NCI-H2227 treated with DMSO at 0.1 percent for 48 hours (cell line): ENCODE measurements at places on chromosomes 13 and 19.

DNA sequence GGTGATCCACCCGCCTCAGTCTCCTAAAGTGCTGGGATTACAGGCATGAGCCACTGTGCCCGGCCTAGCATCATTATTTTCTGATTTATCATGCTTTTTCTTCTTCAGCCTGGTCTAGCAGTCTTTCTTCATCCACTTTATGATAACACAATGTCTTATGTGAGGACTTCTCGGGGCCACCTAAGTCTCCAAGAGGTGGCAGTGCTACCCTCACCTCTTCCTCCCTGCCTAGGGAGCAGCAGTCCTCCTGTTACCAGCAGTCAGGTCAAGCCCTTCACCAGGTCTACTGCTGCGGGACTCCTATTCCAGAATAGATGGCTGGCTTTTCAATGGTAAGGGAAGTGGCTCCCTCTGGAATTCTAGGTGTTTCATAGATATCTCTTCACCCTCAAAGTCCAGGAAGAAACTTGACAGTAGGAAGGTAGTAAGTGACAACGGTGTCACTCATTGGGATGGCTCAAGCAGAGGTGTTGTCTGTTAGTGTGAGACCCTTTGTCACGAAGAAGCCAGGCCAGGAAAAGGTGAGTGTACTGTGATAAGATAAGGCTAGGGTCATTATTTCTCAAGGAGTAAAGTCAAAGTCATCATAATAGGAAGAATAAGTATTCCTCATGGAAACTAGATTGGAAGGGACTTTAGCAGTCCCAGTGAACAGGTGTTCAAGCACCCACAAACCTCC, 164.0 kb downstream of the KLF5 start:
- DNase-seq, result no peak

DNA sequence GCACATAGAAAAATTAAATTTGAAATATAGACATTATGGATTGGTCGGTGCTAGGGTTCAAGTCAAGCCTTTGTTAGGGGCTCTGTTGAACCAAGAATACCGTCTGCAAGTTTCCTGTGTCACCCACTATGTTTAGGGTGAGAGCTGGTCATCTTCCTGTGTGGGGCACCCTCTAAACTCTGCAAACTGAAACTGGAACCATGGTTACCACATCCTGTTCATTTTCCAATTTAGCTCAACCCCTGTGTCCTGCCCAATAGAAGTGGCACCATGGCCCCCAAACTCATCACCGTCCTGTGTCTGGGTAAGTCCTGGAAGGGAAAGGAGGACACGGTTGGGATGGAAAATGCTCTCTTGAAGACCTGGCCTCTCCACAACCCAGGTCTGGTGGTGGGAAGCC, 29.9 kb downstream of the LAIR2 start:
- no peak for DNase-seq

- DNase-seq, result no peak
Observed at GRCh38 chr13:43348397-43348796, 325.0 kb downstream of the DNAJC15 start.

- DNase-seq, result no peak
Observed at GRCh38 chr13:90084684-90085290, 1262.7 kb upstream of the MIR17HG start.

- no peak for DNase-seq
Observed at GRCh38 chr13:73062468-73062867, 3.7 kb downstream of the KLF5 start.

GRCh38 chr19:49327878-49328544, 3.0 kb upstream of the SLC6A16 start:
- no peak for DNase-seq

DNA sequence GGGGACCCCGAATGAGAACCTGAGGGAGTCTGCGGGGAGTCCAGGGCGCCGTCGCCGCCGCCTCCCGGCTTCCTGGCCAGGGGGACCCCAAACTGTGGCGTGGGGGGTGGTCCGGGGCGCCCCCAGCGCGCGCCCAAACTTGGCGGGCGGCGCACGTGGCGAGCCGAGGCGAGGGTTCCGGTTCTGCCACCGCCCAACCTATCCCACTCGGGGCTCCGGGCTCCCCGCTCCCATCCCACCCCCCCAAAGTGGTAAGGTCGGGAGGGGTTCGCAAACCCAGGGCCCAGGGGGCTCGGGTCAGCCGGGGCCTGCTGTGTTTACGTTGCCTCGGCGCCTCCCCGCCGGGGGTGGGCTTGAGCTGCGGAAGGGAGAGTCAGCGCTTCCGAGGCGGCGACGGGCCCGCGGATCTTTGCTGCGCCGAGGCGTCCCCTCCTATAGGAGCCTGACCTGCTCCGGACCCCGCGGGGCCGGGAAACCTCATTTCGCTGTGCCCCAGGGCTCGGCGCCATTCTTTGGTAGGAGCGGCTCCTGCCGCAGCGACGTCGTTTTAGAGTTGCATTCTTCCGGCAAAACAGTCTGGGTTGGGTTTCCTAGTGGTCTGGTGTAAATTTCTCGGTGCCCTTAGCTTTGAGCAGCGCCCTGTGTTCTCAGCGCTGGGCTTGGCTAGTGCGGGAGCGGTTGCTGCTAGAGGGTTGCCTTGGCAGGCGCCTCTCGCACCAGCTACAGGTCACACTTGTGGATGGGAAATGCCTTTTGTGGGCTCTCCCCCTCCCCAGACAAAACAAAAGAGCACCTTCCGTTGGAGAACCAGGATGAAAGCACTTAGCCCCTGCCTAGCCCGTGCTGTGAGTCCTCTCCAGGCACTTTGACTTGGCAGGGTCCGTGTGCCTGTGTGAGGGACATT, 1.2 kb downstream of the DAZAP1 start:
- DNase-seq, result no peak

- no peak for DNase-seq
Observed at GRCh38 chr13:75932636-75933035, 296.5 kb downstream of the LMO7 start.

- no peak for DNase-seq
Observed at GRCh38 chr19:11069561-11069960, 19.7 kb upstream of the LDLR start.

DNA sequence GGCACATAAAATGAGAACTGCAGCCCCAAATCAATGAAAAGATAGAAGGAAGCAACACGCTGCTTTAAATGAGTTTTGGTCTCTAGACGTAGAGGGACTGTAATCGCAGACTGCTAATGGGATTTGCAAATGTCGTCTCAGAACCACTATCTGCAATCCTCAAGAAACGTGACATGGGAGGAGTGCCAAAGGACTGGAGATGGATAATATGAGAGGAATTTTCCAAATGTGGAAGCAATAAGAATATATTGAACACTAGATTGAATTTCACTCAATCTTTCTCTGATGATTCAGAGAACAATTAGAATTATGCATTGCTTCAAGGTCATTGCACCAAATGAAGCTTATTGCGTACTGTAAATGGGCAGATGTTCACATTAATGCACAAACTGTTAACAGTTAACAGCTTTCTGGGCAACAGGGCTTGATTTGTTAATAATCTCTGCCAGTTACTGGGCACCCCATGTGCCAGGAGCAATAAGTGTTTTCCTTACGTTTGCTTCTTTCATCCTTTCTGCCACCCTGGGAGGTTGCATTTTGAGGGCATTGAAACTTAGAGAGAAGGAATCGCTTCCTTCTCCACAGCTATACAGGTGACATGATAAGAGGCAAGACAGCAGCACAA, 62.8 kb upstream of the WASF3 start:
- DNase-seq, result no peak

- peak; percentile 50 for DNase-seq
Observed at GRCh38 chr13:35630551-35631275, 154.2 kb upstream of the MAB21L1 start.

DNA sequence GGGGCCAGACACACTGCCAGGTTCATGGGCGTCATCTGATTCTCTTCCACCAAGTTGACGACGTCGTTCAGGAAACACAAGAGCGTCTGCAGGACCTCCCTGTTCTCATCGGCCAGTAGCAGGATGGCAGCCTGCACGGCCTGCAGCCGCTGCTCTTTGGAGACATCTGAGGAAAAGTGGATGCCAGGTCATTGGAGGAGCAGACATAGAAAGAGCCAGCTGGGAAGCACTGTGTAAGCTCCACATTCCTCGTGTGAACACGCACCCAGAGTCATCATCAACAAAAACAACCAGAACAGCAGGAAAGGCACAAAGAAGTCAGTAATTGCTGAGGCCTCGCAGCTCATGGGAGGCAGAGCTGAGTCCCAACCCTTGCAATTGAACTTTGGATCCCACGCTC, 96.5 kb downstream of the KL start:
- no peak for DNase-seq

- DNase-seq, result no peak
Observed at GRCh38 chr13:51740698-51741097, 63.3 kb downstream of the DHRS12 start.

DNA sequence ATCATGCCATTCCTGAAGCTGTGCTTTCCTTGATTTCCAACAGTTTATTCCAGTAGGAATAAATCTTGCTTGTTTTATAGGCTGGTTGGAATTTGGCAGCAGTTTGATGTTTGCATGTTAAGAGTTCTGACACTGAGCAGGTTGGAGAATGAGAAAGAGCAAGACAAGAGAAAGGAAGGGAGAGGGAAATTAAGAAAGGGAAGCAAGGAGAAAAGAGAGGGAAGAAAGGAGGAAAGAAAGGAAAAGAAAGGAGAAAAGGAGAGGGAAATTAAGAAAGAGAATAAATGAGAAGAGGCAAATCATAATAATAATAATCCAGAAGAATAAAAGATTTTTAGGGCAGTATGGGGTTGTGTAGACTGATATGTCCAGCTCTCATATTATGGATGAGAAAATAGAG, 28.4 kb upstream of the UQCRFS1 start:
- DNase-seq, result no peak

GRCh38 chr13:111161601-111162600, 46.8 kb downstream of the ARHGEF7 start:
- no peak for DNase-seq

- DNase-seq, result no peak
Observed at GRCh38 chr13:29359181-29359580, 236.3 kb downstream of the SLC7A1 start.

GRCh38 chr19:35160629-35161433, 6.3 kb downstream of the FXYD5 start:
- DNase-seq, result no peak

DNA sequence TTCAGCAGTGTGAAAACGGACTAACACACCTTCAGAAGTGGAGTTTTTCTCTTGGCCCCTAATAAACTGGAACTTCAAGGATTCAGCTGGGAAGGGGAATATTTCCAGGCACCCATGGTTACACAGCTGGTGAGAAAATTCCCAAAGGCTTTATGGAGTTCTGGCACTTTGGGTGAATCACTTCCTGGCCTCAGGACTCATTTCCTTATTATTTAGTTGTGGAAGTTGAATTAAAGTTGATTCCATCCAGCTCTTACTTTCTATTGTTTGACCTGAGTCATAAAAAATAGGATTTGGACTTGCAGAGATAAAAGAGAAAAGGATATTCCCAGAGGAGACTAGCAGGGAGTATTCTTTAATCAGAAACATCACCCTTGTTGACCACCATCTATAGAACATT, 882.1 kb downstream of the UQCRFS1 start:
- no peak for DNase-seq

GRCh38 chr13:42696191-42696590, 85.2 kb upstream of the FAM216B start:
- DNase-seq, result no peak

DNA sequence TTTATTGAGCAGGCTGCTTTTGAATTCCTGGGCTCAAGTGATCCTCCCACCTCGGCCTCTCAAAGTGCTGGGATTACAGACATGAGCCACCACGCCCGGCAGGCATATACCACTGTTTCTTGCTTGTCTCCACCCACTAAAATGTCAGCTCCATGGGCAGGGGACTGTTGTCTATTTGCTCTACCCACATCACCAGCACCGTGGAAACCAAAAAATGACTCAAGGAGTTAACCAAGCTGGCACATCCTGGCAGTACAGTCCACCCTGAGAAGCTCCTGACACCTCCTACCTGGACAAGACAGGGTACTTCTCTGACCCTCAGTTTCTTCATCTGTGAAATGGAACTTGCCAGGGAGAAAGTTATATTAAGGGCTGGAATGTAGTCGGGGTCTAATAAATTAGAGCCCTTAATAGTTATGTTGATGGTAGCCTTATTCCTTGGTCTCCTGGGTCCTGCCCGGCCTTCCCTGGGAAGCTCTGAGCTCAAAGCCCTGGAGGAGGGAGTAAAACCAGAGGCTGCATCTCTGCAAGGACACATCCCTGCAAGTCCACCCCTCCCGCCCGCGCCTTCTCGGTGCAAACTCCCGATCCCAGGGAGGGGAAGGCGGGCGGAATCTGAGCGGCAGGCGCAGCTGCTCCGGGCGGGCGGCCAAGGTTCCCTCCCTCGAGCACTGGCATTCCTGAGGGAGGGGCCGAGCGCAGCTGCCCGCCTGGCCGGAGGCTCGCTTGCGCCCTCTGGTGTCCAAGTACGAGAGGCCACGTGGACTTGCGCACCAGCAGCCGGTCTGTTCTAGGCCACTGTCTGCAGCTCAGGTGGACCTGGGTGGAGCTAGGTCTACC, 14.1 kb downstream of the RDH8 start:
- DNase-seq, result peak; percentile 80

DNA sequence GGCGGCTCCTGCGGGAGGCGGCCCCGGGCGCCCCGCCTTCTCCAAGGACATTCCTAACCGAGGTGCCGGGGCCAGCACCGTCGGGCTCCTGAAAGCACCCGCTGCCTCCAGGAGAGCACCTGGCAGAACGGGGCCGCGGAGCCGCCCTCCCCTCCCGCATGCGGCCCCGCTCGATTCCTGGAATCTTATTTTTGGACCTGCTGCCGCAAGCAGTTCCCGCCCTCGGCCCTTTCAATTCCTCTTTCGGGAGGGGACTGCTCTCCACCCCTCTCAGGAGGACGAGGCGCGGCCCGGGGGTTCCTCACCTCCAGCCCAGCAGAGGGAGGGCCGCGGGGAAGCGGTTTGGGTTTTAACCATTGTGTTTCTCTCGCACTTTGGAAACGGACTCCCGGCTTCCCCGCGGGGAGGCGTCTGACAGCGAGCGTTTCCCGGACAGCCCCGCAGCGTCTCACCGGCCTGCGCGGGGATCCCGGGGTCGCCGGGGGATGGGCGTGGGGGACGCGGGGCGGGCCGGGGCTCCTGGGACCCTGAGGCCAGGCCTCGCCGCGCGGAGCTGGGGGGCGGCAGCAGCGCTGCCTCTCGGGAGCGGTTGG, 849 bp downstream of the GAS6 start:
- no peak for DNase-seq

GRCh38 chr13:48727241-48728011, 73.7 kb downstream of the CYSLTR2 start:
- no peak for DNase-seq

- no peak for DNase-seq
Observed at GRCh38 chr19:1865172-1866010, 2.0 kb upstream of the KLF16 start.

DNA sequence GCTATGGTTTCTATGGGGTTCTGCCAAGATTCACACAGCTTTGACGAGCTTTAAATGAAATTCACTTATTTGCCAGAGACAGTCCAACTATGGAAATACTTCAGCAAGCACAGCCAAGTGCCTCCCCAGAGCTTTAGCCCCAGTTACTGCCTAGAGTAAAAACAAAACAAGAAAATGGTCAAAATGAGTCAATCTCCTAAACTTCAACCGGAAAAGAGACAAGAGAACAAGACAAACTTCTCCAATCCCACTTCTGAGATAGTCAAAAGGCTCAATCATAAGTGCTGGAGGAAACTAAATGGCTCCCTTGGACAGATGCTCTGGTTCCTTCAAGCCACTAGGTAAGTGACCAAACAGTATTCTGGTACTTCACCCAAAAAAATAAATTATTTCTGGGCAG, 65.8 kb downstream of the KATNAL1 start:
- no peak for DNase-seq
